ENCODE measurements at places on chromosomes 2 and 18.
A peak's percentile ranks its signal among the peaks of the same experiment; 100 is the strongest.

DNA sequence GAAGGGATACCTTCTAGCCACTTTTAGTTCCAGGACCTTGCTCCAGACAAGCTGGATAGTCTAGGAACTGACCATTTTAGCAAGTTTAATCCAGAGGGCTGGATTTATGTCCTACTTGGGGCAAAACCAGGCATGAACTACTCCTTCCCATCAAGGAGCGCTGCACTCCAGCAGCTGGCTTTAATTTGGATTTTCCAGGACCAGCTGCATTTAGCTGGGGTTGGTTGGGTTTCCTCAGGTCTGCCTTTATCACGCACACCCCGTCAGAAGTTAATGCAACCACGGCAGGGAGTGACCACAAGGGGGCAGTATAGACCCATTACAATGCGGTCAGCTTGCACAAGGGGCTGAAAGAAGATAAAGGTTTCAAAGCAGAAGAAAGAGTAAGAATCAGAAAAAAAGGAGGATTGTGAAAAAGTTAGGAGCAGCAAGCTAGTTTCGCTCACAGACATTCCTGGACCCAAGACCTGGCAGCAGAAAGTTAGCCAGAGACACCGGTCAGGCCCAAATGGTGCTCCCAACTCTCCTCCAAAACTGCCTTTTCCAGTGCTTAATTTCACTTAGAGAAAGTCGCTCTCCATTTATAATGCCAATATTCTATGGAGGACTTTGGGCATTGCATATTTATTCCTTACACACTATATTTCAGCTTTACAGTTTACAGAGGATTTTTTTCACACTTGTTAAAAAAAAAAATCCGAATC lies 40.1 kb downstream of the SLC4A1AP start:
- peak; percentile 82 for DNase-seq

- no peak for DNase-seq
These were observed 5.2 kb upstream of the TPO start for GRCh38 chr2:1407950-1408675.

DNA sequence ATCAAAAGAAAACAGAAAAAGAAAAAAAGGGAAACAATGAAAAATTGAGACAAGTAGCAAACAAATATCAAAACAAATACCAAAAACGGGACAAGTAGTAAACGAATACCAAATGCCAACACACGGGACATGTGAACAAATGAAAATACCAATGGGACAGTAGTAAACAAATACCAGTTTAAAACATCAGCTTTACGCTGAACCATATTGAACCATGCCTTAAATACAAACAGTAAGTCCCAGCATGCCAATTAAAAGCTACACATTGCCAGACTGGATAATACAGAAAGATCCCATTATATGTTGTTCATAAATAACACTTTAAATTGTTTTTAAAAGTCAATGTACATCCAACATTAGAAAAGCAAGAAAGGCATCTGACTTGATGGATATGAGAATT lies 114.2 kb downstream of the NBAS start:
- DNase-seq: no peak

GRCh38 chr2:146730882-146731281 lies 1113.9 kb upstream of the ACVR2A start:
- DNase-seq: no peak

DNA sequence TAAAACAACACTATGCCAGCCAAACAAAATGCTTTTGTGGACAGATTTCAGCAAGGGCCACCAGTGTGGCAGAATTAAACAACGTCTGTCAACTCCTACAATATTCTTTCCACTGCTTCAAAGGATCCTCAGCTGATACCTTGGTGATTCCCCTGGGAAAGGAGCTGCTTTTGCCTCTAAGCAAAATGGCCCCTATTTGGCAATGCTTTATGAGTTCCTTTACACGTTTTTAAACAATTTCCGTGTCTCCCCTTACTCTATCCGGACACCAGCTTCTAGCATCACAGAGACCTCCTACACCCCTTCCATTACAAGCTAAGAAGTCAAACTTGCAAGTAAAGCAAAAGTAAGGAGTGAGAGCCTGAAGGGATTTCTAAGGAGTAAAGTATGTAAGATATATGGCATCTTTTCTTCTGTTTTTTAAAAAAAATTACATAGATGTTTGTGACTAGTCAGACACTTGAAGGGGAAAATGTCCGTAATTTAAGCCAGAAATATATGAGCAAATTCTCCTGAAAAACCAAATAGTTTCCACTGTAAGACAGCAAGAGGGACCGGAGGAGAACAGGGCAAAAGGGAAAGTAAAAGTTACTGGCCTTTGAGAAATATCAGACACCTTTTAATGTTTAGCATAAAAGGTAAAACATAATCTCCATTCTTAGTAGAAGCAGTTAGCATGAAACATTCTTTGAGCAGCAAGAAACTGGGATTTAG lies 1.9 kb downstream of the SOS1 start:
- no peak for DNase-seq
